ENCODE measurements at places on chromosomes 11 and 22.
A peak's percentile ranks its signal among the peaks of the same experiment; 100 is the strongest.

DNA sequence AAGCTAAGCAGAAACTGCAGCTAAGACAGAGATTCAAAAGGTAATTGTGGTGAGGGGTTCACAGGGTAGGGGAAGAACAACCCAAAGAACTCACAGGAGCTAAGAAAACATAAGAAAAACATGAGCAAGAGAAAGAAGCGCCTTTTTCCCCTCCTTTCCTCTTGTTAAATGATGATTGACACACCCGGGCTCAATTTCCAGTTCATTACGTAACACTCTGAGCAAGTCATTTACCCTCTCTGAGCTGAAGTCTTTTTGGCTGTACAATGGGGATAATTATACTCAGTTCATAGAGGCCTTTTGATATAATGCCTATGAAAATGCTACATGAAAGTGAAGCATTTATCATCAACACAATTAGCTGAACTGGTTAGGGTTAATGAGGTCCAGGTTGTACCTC, 17.2 kb downstream of the LRP4 start:
- DNase-seq: no peak

- DNase-seq: no peak
Observed at GRCh38 chr11:76714493-76714892, 43.9 kb upstream of the LRRC32 start.

GRCh38 chr11:30902929-30903328, 316.8 kb upstream of the MPPED2 start:
- DNase-seq: no peak

DNA sequence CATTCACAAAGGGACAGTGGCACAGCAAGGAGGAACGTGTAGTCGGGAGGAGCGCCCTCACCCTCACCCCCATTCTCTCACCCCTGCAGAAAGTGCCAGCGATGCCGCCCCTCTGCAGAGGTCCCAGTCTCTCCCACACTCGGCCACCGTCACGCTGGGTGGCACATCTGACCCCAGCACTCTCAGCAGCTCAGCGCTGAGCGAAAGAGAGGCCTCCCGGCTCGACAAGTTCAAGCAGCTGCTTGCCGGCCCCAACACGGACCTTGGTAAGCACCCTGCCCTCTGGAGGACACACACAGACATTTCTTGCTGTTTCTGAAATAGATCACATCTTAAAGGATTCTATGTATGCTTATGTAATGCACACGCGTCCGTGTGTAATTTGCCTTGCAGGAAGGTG, 34.9 kb downstream of the TBC1D22A start:
- no peak for DNase-seq

DNA sequence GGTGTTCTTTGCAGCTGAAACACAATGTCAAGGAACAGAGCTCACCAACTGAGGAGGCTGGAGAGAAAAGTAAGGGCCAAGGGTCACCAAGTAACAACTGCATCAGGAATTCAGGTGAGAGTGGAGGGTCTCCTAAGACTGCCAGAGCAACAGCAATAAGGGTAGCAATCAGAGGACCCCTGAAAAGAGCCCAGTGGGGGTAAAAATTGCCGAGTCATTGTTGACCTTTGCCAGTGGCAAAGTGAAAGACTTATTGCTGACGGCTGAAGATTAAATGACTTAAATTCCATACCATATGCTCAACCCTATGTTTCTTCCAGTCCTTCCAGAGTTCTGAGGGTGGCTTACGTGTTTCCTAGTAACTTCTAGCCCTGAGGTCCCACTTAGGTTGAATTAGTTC, 51.9 kb upstream of the ARHGAP42 start:
- DNase-seq: no peak

- peak; percentile 4 for DNase-seq
Observed at GRCh38 chr11:117183724-117184349, 5.3 kb downstream of the SIDT2 start.

DNA sequence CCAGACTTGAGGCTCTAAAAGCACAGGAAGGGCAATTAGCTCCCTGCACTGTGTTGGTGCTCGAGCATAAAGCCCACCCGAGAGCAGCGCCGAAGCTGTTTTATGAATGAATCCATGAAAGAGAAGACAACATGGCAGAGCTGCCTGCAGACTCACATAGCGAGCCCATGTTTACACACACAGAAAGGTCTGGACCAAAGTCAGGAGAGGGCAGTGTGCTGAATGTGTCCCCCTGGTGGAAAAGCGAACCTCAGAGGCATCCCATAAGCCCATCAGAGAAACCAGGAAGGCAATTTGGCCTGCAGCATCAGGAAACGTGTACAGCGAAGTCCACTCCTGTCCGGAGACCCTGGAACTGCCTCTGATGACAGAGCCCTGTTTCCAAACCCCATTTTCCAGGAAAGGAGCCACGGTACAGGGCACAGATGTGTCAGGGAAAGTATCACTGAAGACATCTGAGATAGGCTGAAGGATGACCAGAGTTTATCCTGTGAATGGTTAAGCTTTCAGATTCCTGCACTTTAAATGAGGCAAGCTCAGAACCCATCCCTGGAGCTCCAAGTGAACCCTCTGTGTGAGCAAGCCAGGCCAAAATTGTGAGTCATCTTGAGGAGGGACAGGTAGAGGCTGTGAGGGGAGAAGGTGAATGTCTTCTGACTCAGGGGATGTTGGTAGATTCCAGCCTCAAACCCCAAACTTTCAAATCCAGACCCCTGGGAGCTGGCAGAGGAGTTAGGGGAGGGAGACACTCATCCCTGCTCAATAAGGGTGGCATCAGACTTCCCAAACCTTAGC, 36.9 kb downstream of the CHRDL2 start:
- DNase-seq: no peak

- no peak for DNase-seq
Observed at GRCh38 chr11:66080055-66080817, 10.2 kb downstream of the PACS1 start.

DNA sequence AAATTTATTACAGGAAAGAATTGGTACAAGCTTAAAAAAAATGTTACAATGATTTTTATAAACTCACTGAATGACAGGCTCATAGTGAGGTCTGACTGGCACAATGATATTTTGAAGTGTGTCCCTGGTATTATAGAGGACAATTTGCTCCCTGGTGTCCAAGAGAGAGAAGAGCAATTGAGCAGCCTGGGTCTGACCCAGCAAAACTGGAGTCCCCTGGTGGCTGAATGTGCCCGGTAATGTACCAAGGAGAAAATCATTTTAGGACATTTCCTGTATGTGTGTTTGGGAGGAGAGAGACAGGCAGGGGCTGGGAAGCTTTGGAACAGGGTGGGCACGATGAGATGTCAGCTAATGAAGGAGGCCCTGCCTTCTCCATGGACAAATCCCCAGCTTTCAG, 125.3 kb downstream of the APOL5 start:
- no peak for DNase-seq

DNA sequence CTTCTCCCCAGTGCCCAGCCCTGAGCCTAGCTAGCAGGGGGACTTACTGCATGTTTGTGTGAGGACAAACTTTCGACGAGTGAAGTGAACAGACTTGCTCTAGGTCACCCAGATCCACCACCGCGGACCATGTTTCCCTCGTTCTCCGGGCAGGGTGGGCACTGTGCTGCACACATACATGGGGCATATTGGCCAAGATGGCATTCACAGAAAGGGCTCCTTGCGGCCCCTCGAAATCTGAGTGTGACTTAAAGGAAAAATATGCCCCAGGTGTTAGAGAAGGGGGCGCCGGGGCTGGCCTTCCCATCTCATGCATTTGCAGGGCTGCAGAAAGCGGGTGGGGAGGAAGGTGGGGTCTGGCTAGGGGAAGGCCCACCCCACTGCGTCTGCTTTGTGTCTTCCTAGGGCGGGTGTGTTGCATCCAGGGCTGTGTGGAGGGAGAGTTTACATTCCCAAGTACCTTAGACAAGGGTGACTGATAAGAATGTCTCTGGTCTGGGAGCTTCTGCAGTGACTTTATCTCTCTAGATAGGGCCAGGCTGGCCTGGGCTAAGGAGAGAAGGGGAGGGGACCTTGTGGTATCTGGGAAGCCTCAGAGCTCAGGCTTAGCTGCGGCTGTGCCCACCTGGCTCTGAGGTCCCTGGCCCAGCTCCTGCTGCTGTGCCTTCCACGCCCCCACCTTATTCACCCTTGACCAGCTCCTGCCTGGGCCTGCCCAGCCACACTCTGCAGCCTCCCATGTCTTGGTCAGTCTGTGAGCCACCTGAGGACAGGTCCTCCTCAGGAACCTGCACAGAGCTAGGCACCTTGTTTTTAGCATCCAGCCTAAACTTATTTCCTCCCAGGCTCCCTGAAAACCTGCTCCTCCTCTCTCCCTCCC, 45.8 kb downstream of the LRRC32 start:
- DNase-seq: no peak

GRCh38 chr11:72348250-72348649, 86.1 kb downstream of the CLPB start:
- DNase-seq: no peak

GRCh38 chr11:115078461-115079438, 400.4 kb downstream of the NXPE2 start:
- no peak for DNase-seq

GRCh38 chr11:7555052-7555699, 41.4 kb downstream of the PPFIBP2 start:
- DNase-seq: no peak

DNA sequence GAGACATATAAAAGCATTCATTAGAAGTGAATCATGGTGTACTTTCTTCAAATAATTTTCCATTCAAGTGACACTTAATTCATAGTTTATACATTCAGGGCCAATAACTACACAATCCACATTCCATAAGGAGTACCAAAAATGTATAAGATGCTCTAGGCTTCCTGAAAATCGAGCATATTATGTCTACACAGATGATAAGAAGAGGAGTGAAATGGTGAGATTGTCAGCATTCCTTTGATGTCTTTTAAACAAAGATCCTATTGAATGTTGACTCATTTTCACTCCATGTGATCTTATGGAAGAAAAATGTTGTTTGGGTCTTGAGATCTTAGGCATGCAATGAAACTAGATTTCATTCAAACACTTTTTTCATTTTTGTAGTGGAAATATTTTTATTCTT, 843.2 kb downstream of the KCNA4 start:
- no peak for DNase-seq

DNA sequence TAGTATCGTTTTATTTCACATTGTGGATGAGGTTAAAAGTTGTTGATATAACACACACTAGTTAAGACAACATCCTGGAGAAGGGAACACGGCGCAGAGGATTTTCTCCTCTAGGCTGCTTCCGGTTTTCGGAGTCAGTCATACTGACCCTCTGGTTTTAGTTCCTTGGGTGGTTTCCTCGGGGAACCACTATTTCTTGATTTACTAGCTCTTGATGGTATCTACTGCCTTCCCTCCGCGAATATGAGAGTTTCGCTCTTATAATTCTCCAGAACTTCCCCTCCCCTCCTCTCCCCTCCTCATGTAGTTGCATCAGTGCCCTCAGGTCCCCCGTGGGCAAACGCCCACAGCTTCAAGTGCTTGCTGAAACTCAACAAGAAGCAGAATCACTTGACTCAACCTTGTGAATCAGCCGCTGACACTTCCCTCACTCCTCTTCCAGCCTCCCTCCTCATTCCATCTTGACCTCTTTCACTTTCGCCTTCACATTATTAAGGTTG, 15.9 kb upstream of the APOBEC3A start:
- DNase-seq: no peak

GRCh38 chr22:38793721-38794466, at the start of gene DNAL4:
TSS of gene DNAL4 (minus strand) at chr22:38794143. CDS start at chr22:38782731, 11,412 bp downstream.
- peak; percentile 87 for DNase-seq

DNA sequence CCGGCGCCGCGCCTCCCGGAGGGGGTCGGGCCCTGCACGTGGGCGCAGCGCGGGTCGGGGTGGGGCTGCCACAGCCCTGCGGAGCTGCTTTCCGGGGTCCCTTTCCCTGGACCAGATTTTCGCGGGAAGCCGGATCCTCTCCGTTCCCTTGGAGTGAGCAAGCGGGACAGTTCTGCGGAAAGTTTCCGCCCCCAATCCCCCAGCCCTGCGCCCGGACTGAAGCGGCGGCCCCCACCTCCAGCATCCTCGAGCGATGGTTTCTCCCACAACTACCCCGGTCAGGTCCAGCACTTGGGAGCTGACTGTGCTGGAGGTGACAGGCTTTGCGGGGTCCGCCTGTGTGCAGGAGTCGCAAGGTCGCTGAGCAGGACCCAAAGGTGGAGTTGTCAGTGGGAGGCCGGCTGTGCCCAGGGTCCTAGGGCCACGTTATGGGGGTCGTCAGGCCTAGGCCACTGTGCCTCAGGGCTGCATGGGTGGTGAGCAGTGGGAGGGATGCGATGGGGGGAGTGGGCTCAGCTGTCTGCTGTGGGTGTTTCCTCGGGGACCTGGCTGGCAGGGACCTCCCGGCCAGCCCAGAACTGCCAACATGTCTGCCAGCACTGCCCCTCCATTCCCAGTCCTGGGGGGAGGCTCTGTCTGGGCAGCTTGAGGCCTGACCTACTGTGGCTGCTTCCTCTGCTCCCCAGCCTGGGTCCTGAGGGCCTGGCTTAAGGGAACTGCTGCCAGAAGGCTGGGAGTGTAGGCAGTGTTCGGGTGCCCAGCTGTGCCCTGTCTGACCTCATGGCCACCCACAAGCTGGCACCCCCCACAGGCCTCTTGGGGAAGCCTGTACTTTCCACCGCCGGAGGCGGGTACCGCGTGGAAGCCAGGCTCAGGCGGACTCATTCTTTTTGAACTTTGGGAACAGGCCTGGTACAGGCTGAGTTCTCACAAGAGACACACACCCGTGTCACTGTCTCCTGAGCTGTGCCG, 726 bp downstream of the ST3GAL4 start:
- DNase-seq: no peak
